ENCODE measurements at places on chromosomes 3 and 15.
A peak's percentile ranks its signal among the peaks of the same experiment; 100 is the strongest.

DNA sequence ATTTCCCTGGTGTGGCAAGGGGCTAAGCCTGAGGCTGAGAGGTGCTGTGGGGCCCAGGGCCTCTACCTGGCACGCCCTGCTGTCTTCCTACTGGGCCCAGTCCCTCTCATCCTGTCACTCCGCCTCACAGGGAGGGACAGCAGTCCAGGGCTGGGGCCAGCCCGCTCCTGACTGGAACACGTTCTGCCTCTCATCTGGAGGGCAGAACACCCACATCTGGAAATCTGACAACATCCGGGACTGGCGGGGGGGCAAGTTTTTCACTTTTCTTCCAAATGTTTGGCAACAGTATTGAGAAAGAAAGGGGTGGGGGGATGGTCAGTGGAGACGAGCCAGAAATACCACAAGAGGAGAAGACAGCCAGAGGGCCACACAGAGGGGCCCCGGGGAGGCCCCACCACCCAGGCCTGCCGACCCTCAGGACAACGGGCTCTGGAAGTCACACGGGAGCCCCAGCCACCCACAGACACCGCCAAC, 1.8 kb upstream of the MYL3 start:
- DNase-seq, result no peak

GRCh38 chr3:166836836-166837235, 543.3 kb downstream of the ZBBX start:
- DNase-seq, result no peak

DNA sequence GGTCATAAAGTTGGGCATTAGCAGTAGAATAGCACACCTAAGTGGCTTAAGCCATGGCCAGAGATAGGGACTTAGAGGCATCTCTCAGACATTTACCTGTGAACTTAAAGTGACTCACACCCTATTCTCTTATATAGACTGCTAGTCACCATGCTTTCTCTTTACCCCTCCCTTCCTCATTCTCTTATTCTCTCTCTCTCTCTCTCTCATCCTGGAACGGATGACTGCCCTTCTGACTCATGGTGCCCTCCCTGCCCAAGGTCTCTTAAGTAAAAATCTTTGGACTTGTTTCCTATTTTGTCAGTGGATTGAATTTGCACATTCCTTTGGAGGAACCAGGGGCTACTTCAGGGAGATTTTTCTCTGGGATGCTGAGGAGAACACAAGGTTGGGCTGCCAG, 58.8 kb downstream of the NPAP1 start:
- DNase-seq, result no peak

DNA sequence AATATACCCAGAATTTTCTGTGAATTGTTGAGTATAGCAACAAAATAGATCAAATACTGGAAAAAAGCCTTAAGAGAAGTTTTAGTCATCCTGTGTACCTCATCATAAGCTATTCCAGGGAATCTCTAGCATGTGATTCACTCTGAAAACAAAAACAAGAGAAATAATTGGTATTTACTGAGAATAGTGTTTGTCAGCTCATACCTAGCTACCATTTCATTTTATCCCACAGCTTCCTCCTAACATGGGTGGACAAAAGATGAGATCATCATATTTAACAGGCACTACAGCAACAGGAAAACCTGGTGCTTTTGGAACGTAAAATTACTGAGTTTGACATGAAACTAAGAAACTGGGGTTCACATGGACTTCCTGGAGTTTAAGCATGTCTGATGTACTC, 753.5 kb upstream of the NECTIN3 start:
- no peak for DNase-seq

GRCh38 chr3:134992586-134992985, 197.5 kb downstream of the EPHB1 start:
- DNase-seq, result no peak

DNA sequence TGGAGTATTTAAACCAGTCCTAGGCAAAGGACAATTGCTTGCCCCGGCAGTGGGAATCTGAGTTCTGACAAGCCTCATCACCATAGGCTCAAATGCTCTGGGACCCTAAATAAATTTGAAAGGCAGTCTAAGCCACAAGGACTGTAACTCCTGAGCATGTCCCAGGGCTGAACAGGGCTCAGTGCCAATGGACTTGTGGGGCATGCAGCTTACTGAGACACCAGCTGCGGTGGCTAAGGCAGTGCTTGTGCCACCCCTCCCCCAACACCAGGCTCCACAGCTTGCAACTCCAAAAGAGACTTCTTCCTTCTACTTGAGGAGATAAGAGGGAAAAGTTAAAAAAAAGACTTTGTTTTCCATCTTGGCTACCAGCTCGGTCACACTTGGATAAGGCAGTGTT, 289.7 kb upstream of the DCBLD2 start:
- no peak for DNase-seq

DNA sequence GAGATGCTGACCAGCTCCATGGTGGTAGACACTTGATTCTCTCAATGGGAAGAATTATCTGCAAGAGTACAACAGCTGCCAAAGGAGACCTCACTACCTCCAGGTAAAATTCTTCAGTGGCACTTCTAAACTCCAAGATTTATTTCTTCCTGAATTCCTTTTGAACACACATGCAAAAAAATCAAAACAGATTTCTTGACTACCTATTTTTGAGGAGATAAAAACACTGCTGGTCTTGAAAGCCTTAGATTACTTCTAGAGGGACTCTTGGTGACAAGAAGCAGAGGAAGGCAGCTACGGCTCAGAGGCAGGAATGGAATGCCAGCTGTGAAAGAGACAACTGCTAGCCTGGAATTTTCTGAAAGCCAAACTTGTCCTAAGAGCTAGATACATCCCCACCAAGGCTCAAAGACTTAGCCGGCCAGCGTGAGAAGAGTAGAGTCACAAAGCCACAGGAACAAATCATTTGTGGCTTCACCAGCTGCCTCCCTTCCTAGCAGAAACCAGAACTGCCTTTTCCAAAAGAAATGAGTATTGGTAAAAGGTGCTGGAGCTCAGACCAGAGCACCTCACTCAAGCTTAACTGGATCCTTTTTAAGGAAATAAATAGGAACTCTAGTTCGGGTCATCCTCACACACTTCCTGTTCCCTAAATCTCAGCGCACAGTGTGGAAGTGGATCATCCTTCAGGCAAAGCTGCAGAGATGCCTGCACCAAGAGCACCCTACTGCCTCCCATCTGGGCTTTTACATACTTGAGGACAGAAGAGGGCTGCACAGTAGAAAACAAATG, 32.6 kb downstream of the CLK3 start:
- no peak for DNase-seq

GRCh38 chr15:26891448-26892181, 24.8 kb downstream of the GABRA5 start:
- DNase-seq, result peak; percentile 66

- DNase-seq, result no peak
These were observed 135.0 kb downstream of the LRRK1 start for GRCh38 chr15:101054116-101054515.

DNA sequence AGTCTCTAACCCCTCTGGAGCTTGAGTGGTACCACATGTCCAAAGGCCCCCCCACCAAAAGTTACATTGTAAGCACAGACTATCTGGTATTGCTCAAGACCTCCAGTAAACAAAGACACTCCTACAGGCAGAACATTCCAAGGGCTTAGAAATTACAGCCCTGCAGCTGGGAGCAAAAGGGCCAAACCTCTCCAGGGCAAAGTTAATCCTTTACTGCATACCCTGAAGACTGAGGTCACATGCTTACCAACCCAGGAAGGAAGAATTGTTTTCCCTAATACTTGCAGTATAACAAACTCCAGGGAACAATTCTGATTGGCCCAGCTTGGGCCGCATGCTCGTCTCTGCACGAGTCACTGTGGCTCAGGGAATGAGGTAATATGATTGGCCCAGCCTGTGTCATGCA, 266.1 kb upstream of the NR2F2 start:
- no peak for DNase-seq

DNA sequence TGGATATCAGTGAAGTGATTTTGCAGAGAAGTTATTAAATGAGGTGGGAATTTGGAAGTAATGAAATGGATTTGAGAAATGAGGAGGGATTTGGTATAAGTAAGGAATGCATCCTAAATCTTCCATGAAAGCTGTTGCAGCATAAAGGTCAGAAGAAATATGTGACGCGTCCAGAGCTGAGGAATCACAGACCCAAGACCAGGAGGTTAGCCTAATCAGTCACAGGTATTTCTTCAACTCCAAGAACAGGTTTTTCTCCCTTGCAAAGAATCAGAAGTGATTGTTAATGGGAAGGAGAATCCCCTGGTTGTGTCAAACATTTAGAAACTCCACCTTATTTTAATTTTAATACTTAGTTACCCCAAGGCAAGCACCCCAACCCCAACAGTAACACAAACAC, 253.2 kb downstream of the MEX3B start:
- no peak for DNase-seq
